ENCODE measurements at places on chromosomes 3 and 15. TPM values are rescaled to one million over a fixed set of nuclear protein-coding genes. Genes with fewer than 3 reads are reported as not detected.

DNA sequence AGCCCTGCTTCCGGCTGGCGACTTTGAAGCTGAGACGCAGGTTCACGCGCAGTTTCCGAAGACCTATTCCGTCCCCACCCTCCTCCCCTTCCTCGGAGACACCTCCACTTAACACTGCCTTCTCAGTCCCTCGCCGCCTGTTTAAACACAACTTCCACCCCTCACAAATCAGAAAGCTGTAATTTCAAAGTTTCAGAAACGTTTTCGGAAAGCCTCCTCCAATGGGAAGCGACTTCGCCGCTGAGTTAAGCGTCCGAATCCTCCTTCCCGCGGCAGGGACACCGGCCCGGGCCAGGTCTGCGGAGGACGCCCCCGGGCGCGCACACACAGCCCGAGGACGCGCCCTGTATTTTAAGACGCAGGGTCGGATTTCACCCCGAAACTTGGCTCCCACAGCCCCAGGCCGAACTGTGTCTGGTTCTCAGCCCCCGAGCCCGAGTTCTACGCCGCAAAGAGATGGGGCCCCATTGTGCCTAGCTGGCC is 559 bp upstream of the LRRN1 start:
- peak; percentile 67 for DNase-seq
- peaks cover 37% of the 10 kb centered on the region for H3K4me1 ChIP-seq
- H3K27ac ChIP-seq: peak overlapping the region; percentile 98
- peaks cover 22% of the 10 kb centered on the region for H3K27me3 ChIP-seq
- peak overlapping the region; percentile 89 for H3K4me3 ChIP-seq
- H3K36me3 ChIP-seq: peaks cover 18% of the 10 kb centered on the region

GRCh38 chr15:98582900-98583554 is 65.3 kb upstream of the IGF1R start:
- no peak for DNase-seq
- peaks cover 3% of the 10 kb centered on the region for H3K36me3 ChIP-seq
- peaks cover 20% of the 10 kb centered on the region for H3K4me1 ChIP-seq

Gene DCUN1D1
- total RNA-seq: 64.5 TPM

Gene LPP
- 49.2 TPM for total RNA-seq

GRCh38 chr3:192514754-192515663 is 212.3 kb downstream of the FGF12 start:
- H3K27me3 ChIP-seq: peaks cover 20% of the 10 kb centered on the region
- H3K4me1 ChIP-seq: peaks cover 12% of the 10 kb centered on the region
- peak overlapping the region; percentile 90 for H3K4me3 ChIP-seq
- H3K27ac ChIP-seq: no peak overlapping the region

Measured in WTC11 (cell line).